ENCODE measurements at places on chromosomes 6 and 20.
A peak's percentile ranks its signal among the peaks of the same experiment; 100 is the strongest.

GRCh38 chr6:90586546-90586835 is 381 bp downstream of the MAP3K7 start:
- peak; percentile 55 for DNase-seq

DNA sequence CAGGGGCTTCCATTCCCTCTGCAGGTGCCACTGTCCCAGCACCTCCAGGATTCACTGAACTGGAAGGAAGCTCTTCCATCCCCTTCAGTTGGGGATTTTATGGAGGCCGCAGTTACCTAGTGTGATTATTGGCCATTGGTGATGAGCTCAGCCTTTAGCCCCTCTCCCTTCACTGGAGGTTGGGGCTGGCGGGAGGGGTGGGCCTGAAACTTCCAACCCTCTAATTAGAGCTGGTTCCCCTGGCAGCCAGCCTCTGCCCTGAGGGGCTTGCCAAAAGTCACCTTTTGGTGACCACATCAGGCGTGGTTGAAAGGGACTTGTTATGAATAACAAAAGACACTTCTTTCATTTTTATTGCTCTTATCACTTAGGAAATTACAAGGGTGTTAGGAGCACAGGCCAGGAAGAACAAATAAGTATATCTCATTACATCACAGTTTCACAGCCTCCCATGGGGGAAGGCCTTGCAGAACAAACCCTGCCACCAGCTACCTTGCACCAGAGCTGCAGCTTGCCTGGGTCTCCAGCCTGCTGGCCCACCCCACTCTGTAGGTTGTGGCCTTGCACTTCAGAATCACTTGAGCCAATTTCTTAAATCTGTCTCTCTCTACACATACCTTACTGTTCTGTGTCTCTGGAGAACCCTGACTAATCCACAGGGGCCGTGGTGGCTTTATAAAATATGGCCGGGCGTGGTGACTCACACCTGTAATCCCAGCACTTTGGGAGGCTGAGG is 5.0 kb downstream of the PYGB start:
- no peak for DNase-seq

GRCh38 chr6:130425537-130425936 is 59.7 kb downstream of the TMEM200A start:
- peak; percentile 9 for DNase-seq

DNA sequence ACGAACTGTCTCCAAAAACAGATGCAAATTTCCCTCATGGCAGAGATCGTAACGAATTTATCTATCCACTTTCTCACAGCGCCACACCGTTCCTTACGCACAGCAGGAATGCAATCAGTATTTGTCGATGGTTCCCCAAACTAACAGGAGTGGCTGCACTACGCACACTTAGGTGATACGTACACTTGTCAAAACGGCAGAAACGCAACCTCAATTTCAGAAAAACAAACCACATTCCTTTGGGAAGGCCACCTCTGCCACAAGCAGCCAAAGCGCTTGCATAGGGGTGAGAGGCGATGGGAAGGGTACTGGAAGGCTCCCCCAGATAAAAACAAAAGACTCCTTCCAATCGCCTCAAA is 638 bp downstream of the MDN1 start:
- DNase-seq = peak; percentile 59

GRCh38 chr6:5247201-5247600 is 13.5 kb downstream of the LYRM4 start:
- DNase-seq = no peak

DNA sequence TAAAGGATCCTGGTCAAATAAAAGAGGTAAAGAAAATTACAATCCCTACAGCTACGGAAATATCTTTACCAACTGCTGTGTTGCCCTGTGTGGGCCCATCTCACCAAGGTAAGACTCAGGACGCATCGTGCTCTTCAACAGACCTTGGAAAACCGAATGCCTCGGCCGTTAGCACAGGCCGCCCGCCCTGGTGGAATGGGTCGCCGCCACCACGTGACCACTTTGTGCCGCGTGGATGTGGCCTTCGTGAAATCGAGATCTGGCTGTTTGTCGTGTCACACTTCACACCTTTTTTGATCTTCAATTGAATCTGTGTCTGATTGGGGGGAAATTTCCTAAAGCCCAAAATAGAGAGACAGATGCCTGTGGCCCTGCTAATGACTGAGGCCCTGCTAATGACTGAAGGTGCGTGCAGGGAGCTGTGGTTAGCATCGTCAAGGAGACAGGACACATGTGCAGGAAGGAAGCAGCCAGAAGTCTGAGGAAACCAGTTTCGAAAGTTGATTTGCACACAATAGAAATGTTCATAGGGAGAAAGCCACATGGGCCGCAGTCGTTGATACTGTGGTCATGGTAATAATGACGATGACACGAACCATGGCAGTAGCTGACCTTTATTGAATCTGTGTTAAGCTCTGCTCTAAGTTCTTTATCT is 175.7 kb upstream of the SNX9 start:
- DNase-seq = no peak

- DNase-seq = no peak
Observed at GRCh38 chr6:28693751-28694443, 168.2 kb downstream of the GPX5 start.

DNA sequence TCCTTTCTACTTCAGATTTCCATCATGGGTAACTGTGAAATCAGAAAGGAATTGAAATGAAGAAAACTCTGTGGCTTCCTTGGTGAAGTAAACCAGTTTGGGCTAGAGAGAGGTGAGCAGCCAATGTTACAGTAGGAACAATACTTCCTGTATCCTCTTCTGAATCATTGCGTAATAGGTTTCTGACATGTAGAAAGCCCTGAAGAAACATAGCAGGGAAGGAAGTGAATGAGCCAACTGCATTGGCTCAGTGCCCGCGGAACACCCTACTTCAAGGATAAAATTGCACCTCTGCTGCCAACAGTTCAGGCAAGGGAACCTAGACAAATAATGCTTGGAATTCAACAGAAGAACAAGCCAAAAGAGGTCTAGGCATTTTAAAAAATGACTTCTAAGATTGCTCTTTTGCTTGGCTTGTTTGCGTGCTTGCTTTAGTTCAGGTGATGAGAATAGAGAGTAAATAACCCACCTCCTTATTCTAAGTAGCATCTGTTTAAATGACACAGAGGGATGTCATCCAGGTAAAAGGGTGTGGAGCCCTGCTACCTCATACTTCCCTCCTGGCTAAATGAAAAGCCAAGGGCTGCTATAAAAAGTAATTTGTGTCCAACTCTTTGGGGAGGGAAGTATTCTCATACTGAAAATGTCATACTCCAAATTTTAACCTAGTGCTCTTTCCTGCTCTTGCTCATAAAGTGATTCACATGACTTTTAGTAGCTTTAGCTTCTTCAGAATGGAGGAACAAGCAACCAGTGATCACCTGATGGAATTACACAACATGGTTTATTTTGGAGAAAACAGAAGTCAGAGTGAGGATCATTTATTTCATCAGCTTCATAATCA is 30.0 kb upstream of the AKIRIN2 start:
- DNase-seq = peak; percentile 97

DNA sequence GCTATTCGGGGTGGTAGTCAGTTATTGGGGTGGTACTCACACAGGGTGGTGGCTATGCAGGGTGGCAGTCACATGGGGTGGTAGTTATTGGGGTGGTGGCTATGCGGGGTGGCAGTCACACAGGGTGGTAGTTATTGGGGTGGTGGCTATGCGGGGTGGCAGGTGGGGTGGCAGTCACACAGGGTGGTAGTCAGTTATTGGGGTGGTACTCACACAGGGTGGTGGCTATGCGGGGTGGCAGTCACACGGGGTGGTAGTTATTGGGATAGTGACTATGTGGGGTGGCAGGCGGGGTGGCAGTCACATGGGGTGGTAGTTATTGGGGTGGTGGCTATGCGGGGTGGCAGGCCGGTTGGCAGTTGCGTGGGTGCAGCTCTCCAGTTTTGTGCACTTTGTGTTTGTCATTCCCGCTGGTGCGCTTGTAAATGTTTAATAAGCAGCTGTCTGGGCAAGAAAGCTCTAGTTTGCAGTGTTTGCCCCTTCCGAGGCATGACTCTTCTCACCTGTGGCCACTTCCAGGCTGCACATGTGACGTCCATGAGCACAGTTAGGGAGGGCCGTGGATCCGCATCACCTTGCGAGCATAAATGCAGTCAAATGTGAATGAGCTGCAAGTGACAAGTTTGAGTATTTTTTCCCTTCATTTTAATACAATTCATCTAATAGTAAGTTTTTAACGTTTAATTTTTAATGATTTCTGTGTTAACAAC is 219.0 kb upstream of the CST7 start:
- DNase-seq = no peak

DNA sequence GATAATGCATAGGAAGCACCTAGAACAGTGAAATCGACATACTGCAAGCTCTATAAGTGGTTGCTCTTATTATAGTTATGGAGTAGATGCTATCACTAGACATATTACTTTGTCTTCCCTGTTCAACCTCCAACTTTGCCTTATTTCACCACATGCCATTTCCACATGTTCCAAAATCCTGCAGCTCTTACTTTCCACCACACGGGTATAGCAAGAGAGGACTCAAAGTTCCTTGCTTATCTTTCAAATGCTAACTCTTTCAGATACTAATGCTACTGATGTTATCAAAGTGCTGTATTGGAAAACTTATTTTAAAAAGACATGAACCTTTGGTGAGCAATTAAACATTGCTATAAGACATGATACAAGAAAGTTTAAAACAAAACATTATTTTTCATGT is 1130.1 kb downstream of the HACE1 start:
- DNase-seq = no peak

DNA sequence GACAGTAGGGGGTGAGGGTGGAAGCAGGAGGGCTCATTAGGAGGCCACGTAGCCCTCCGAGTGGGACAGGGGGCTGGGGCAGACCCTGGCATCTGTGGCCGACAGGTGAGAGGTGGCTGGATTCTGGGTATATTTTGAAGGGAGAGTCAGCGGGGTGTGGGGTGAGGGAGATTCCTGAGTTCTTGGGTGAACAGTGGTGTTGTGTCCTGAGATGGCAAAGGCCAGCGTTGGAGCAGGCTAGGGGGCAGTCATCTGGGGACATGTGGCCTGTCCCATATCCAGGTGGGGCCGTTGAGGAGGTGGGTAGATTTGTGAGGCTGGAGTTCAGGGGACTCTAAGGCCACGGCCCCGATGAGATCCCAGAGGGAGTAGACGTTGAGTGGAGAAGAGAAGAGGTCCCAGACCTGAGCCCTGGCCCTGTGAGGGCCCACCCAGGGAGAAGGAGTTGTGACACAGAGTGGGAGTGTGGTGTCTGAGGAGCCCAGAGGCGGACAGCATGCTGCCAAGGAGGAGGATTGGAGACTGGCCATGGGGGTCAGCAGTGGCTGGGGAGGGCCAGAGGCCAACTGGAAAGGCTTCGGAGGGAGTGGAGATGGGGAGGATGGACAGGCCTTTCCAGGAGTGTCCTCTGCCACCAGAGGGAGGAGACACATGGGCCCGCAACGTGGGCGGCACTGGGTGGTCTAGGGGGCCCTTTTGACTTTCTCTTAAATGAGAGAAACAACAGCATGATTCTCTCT is 19.6 kb downstream of the PACSIN1 start:
- DNase-seq = no peak

GRCh38 chr6:54899986-54900385 is 53.4 kb downstream of the FAM83B start:
- DNase-seq = no peak

- no peak for DNase-seq
Observed at GRCh38 chr6:6405997-6406714, 85.7 kb upstream of the F13A1 start.

DNA sequence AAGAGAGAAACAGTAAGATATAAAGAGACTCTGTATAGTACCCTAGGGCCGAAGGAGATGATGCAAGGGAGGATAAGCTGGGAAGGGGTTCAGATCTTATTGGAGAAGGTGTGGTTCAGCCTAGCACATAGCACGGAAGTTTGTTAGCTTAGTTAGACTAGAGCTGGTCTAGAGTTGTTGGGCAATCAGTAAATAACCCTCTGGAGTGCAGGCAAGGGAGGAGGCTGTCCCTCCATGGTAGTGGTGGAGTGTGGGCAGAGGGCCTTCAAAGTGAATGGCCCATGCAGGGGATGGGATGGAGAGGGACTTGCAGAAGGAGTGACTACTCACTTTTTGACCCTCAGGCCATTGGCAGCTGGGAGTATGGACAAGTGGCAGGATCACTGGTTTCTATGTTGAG is 20.0 kb downstream of the TULP4 start:
- no peak for DNase-seq

GRCh38 chr20:20334489-20334888 is 33.4 kb upstream of the INSM1 start:
- no peak for DNase-seq

DNA sequence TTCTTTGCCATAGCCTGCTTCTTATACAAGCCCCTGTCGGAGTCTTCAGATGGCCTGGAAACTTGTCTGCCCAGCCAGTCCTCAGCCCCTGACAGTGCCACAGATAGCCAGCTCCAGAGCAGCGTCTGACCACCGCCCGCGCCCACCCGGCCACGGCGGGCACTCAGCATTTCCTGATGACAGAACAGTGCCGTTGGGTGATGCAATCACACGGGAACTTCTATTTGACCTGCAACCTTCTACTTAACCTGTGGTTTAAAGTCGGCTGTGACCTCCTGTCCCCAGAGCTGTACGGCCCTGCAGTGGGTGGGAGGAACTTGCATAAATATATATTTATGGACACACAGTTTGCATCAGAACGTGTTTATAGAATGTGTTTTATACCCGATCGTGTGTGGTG is 29.5 kb downstream of the SLCO4A1 start:
- no peak for DNase-seq

DNA sequence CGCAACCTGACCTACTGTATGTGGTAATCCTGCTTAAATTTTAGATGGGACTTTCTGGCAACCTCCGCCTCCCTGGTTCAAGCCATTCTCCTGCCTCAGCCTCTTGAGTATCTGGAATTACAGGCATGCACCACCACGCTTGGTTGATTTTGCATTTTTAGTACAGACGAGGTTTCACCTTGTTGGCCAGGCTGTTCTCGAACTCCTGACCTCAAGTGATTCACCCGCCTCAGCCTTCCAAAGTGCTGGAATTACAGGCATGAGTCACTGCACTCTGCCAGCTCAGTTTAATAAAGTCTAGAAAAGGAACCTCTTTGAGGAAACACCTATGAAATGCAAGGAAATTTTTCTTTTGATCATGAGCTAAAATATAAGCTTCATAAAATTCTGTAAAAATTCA is 9.0 kb upstream of the PLCB4 start:
- DNase-seq = peak; percentile 32

DNA sequence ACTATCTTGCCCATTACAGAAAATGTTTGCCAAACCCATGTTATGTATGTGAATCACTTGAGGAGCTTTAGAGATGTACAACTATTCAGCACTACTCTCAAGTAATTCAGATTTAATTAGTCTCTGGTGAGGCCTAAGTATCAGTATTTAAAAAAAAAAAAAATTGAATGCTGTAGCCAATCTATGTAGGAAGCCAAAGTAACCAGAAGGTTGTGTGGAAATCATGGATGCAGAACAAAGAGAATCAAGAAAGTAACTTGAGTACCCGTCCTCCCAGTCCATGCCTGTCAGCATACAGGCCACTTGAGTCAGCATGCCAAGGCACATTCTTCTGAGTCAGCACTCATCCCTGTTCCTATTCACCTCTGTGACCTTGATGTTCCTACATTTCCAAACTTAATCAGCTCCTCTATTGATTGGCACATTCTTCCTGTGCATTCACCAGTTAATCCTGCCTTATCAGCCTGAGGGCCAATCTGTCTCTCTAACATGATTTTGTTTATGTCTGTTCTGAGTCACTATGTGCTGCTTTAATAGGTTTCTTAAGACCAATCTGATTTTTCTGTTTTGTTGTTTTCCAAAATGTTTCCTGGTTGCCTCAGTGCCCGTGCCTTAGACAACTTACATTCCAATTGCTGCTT is 165.6 kb downstream of the KCNQ5 start:
- DNase-seq = peak; percentile 93

GRCh38 chr20:42836339-42836738 is 353.4 kb downstream of the PTPRT start:
- DNase-seq = no peak

- DNase-seq = peak; percentile 99
Observed at GRCh38 chr6:47168180-47168579, 126.0 kb upstream of the ADGRF1 start.

GRCh38 chr6:146980900-146981329 is 223.3 kb upstream of the STXBP5 start:
- no peak for DNase-seq

All from adipocyte (in vitro differentiated cells).